ENCODE measurements at places on chromosomes 12 and 14.

DNA sequence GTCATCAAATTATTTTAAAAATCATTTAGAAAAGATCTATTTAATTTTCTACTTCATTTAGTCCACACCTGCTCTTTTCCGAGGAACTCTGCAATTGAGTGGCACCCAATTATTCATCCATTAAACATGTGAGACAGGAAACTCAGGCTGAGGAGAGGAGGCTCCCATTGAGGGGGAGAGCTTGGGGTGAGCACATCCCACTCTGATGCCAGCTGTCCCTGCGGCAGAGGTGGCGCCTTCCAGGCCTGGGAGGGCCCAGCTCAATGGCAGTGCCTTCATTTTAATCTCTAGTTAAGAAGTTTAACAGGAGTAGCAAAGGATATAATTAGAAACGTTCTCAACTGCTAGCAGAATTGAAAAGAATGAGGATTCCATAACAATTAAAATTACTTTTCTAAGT is 92.0 kb downstream of the ITPR2 start:
- DNase-seq: no peak

DNA sequence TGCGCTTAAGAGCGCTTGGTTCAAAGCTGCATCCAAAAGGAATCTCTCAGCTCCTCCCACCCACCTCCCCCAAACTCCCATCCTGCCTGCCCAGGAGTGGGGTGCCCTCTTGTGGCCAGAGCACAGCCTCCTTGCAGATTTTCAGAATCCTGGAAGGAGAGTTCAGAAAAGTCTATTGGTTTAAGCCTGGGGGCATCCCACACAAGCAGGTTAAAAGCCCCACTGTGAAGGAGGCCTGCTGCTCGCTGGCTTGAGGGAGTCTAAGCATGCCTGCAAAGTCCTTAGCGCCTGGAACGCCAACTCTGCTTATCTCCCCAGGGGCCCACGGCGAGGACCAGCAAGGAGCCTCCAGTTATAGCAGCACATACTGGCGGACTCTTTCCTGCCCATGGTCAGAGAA is 297.1 kb downstream of the KSR2 start:
- DNase-seq: no peak

GRCh38 chr12:63909746-63910145 is 65.2 kb downstream of the SRGAP1 start:
- DNase-seq: no peak

GRCh38 chr14:105913221-105913620 is 386.8 kb downstream of the TMEM121 start:
- no peak for DNase-seq

Data from stimulated activated CD8-positive, alpha-beta memory T cell treated with anti-CD3 and anti-CD28 coated beads, Interleukin-4, amount 100 ng/mL, for 24 hours (primary cell).